ENCODE measurements at places on chromosomes 6 and 20. TPM values are rescaled to one million over a fixed set of nuclear protein-coding genes. Genes with fewer than 3 reads are reported as not detected.

Gene C6orf89
- total RNA-seq = 40.1 TPM

Gene SCRT2
- not detected for total RNA-seq

Gene ZC2HC1B
- not detected for total RNA-seq

Gene ETV7
- total RNA-seq = 0.57 TPM
